GM13976 (cell line): ENCODE measurements at places on chromosomes 11 and 22.

- no peak for DNase-seq
These were observed at the start of gene OR5AS1 for GRCh38 chr11:56027354-56027753. OR5AS1 (plus strand) TSS chr11:56027654; CDS start chr11:56030419, 2,765 bp downstream.

GRCh38 chr11:117769533-117769932, 27.5 kb downstream of the DSCAML1 start:
- DNase-seq, result no peak

- peak; percentile 89 for DNase-seq
These were observed 25.1 kb upstream of the RELT start for GRCh38 chr11:73350908-73351636.

DNA sequence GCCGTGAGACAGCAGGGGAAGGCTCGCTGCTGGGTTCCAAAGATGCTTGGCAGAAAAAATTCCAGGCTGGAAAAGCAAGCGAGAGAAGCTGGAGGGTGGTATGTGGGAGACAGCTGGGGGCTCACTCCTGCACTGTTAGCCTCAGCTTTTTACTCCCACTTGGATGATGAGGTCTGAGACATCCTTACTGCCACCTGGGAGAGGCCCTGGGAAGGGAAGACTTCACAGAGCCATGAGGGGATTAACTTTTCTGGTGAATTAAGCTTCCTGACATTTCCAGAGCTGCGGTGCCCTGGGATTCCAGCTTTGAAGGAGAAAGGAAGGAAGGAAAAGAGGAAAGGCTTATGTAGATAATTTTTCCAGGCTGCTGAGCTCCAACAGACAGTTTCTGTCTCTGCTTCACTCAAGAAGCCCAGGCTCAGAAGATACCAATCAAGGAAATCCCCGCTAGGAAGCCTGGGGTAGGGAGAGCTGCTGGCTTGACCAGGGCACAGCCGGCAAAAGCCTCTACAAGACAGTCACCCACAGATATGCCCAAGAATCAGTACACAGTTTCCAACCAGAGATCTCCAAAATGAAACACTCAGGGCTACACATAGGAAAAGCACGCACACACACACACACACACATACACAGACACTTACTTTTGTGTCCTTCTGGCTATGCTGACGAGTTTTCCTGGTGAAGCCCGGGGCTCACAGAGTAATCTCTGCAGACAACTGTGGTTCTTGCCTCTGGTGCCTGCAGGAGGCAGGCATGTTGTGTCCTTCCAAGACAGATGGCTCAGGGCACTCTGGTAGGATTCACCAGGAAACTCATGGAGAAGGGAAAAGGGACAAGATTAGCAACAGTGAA, 907 bp downstream of the MCHR1 start:
- DNase-seq, result no peak

DNA sequence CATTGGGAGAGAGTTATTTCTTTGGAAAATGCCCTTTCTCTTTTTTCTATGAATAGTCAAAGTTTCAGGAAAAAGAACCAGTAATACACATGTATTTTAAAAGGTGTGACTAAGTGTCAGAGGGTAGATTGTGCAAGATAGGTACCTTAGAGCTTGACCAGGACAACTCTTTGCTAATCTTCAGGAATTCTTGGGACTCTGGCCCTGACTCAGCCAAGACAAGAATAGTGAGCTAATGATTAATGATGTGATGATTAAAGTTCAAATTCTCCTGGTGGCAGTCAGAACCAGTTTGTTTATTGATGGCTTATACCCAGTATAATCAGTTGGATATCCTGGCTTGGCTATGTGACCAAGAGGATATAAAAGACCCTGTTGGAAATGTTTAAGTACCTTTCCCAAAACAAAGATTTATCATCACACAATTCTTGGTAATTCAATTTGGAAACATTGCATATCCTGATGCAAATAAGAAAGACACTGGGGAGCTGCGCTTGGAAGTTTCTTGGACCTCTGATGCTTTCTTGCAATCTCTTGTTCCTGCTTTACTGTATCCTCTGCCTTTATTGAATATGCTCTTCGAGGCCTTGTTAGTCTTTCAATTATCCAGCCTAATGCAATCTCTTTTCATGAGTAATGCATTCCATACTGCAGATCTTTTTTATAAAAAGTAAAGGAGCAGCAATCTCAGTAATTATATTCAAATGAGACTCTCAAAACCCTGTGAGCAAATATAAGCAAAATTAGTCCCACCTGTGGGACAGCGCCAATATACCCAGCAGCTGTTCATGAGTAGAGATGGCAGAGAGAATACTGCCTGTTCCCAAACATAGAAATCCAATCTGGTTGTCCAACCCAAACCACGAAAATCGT, 48.0 kb upstream of the CEP126 start:
- no peak for DNase-seq
